ENCODE measurements at places on chromosomes 6 and 20.

DNA sequence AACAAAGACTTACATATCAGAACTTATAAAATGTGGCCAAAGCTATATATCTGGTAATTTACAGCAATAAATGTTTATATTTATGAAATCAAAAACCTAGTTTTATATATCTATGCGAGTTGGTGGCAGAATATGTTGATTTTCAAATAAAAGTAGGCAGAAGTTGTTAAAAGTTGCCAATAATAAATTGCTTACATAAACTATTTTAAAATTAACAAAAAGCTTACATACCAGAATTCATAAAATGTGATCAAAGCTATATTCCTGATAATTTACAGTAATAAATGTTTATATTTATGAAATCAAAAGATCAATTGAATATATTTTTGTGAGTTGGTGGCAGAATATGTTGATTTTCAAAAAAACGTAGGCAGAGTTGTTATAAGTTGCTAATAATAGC is 451.8 kb upstream of the KHDRBS2 start:
- no peak for DNase-seq

- DNase-seq: no peak
Observed at GRCh38 chr6:135117413-135117968, 62.9 kb upstream of the HBS1L start.

DNA sequence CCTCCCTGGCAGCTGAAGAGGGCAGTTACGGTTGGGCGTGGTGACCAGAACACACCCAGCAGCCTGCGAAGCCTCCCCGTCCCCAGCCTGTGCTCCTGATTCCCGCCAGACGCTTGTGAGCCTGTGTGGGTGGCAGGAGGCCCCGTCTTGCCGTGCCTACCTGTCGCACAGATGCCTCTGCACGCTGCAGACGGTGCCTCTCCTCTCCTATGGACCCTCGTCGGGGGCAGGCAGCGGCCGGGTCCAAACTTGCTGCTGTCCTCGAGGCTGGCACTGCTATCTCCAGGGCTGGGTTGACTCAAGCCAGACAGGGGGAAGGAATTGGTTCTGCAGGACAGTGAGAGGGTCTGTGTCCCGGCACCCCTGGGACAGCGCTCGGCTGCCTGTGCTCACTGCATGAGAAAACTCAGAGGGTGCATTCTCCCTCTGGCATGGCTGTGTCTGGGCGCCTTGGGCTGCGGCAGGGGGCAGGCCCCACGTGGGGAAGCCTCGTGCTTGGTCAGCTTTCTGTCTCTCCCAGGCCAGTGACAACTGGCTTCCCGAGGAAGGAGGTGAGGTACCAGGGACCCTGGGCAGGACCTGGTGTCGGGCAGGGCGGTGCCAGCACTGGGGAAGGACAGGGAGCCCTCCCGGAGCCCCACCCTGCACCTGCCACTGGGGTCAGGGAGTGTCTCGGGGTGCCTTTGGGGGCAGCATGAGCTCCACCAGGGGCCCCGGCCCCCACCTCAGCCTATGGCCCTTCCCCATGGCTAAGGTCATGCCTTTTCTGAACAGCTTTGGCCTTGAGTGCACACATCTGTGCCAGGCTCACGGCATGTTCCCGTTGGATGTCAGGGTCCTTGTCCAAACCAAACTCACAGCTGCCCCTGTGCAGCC is 127.5 kb downstream of the TAF4 start:
- no peak for DNase-seq

DNA sequence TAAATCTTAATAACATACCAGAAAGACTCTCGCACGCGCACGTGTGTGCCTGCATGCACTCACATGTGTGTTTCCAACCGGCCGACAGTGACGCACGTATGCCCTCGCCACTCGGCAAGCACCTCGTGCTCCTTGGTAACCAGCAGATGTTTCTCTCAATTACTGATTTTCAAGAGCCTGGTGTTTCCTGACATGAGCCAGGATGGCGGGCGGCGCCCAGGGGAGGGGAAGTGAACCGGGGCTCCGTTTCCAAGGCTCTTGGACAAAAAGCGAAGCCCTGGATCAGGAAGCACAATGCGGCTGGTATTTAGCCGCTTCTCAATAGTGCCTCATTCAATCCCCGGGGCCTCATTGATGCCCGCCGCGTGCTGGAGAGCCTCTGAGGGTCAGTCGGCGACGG is 37.7 kb downstream of the PMEPA1 start:
- DNase-seq: peak; percentile 76

DNA sequence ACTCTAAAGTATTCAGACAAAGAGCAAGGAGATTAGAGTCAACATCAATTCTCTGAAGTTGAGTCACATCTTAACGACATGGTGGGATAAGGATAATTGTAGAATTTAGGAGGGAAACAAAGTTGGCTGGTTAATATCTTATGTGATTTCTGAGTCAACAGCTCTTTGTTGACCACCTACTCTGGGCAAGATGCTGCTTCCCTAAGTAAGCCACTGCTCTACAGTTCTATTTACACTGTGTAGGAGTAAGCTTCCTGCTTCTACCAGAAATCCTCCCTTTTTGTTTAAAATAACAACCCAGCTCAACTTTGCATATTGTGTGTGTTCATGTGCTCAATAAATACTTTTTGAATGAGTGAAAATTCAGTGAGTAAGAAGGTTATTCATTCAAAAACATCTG is 3.1 kb downstream of the HS3ST5 start:
- DNase-seq: no peak

DNA sequence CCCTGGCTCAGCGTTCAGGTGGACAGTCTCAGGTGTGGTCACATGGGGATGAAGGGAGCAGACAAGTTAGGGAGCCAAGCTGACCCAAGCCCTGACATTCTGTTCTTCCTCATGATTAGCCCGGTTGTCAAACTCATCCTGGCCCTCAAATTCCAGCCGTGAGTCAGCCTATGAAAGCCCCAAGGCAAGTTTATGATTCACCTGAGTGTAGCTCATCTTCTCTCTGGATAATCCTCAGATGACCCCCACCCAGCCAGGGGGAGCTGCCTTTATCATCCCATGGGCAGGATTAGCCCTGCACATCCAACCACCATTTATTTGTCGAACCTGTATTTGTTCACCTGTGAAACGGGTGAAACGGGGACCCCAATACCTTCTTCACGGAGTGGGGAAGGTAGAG is 161.9 kb downstream of the DHX35 start:
- no peak for DNase-seq

GRCh38 chr20:8005033-8005432 is 14.5 kb downstream of the TMX4 start:
- DNase-seq: peak; percentile 94

- no peak for DNase-seq
Observed at GRCh38 chr20:41483553-41483930, 116.9 kb upstream of the EMILIN3 start.

DNA sequence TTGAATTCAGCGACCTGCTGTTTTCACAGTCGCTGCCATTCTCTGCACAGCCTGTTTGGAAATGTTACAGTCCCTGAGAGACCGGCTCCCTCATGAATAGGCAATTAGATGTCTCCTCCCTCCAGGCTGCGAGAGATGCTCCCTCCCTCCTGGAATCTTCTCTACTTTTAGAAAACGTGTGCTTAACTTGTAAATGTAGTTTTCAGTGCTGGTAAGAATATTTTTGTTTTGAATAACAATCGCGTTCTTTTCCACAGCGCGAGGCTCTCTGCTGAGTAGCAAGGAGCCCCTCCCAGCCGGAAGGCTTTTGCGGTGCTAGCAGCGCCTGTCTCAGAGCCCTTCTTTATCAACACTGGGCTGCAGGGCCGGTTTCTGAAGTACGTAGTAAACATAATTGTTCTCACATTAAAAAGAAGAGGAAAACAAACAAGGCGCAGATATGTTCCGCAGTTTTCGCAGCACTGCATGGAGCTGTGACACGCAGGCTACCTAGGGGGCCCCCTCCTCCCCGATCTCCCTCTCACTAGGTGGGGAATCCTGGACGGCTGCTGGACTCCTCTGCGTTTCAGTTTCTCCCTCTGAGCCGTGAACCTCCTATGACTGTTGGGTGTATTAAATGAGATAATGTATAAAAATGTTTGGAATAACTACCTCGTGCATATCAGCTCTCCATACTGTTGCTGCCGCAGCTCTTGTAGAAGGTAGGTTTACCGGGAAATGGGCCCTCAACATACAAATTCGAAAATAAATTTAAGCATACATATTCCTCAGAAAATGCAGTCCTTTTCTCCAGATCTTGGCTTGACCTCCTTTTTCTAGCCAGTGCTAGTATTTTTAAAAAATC is 79.0 kb upstream of the SPACA1 start:
- DNase-seq: peak; percentile 74

GRCh38 chr20:37257988-37258387 is 3.6 kb downstream of the GHRH start:
- DNase-seq: peak; percentile 21

- no peak for DNase-seq
Observed at GRCh38 chr6:170122651-170123050, 168.2 kb downstream of the DLL1 start.

DNA sequence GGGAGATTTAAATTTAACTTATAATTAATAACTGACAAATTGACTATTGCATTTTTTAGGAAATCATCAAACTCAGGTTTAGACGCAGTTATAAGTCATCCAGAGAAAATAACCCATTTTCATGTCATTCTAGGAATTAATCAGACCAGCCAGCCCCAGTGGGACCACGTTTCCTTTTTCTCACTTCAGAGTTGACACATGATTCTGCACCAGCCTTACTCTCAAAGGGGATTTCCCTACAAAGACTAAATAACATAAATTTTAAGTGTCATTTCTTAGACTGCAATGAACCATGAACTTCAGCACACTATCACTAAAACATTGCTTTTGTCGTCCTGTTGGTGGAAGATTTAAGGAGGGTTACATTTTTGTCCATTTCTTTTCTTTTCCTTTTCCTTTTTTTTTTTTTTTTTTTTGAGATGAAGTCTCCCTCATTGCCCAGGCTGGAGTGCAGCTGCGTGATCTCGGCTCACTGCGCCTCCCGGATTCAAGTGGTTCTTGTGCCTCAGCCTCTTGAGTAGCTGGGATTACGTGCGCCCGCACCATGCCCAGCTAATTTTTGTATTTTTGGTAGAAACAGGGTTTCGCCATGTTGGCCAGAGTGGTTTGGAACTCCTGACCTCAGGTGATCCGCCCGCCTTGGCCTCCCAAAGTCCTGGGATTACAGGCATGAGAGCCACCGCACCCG is 3.6 kb downstream of the IPCEF1 start:
- DNase-seq: no peak

DNA sequence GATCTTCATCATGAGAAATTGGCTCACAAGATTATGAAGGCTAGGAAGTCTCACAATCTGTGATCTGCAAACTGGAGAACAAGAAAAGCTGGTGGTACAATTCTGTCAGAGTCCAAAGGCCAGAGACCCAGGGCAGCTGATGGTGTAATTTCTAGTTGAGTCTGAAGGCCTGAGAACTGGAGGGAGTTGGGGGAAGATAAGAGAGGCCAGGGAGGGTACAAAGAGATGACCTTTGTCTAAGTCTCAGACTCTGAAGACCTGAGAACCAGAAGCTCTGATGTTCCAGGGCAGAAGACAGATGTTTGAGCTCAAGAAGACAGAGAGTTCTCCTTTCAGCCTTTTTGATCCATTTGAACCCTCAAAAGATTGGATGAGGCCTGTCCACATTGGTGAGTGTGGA is 280.6 kb downstream of the HDGFL1 start:
- DNase-seq: no peak

GRCh38 chr6:29490552-29490951 is 2.8 kb upstream of the MAS1L start:
- no peak for DNase-seq
